ENCODE measurements at places on chromosomes 4 and X.

GRCh38 chr4:118284169-118284568, 68.6 kb downstream of the PRSS12 start:
- DNase-seq, result no peak

DNA sequence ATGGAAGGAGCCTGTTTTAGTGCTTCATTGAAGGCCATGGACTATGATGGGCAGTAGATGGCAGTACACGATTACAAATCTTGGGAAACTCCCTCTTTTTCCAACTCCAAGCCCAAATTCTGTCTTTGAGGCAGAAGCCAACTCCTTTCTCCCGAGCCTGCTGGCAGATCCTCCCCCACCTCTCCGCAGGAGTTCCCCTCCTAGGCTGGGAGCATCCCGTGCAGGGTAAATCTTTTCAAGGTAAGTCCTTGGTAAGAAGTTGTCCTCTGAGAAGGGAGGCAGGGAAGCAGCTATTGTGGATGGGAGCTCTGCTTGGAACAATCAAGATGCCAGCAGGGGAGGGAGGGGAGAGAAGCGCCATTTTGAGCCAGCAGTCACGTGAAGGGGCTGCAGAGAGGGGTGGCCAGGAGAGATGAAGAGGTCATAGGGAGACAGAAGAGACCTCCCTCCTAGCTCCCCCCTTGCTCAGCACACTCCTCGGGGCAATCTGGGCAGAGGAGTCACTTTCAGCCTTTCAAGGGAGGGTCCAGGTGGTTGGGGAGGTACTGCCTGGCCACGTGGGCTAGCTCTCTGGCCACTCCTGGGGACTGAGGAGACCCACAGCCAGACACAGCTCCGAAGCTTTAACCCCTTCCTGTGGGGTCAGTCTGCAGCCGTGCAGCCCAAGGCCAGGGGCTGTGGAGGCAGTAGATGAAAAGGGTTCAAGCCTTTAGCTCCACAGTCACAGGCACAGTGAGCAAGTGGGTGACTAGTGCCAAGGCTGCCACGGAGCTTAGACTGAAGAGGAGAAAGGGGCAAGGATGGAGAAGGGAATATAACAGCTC, 9.6 kb downstream of the CC2D2A start:
- DNase-seq, result peak; percentile 71

DNA sequence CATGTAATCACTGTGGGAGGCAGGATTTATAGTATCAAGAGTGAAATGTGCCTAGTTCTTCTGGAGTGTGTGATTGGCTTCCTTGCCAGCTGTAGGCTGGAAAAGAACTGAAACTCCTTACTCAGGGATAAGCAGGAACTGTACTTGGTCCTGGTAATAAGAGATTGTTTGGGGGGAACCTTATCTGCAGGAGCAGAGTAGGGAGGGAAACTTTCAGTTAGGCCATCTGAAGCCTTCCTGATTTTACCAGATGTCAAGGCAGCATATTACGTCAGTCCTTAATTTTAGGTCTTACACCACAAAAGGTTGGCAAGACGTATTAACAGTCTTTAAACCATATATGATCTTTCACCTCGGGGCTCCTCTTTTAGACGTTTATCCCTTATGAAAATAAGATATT, 231.5 kb upstream of the FMR1 start:
- DNase-seq, result no peak

- no peak for DNase-seq
These were observed 859.4 kb upstream of the FTHL17 start for GRCh38 chrX:31931225-31931624.

DNA sequence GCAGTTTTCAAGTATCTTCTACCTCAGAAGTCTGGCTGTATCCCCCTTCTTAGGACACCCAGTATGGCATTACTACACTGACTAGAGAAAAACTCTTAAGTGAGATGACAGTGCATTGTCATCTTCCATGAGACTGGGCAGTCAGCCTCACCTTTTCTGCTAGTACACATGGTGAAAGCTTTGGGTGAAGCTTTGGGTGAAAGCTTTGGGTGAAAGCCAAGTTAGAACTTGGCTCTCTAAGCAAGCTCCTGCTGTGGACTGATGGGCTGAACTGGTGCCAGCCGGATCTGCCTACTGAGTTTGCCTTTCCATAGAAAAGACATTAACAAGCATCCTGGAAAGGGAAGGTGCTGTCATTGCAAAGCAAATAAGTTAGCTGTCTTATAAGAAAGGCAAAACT, 8.8 kb downstream of the EPHA5 start:
- DNase-seq, result no peak

GRCh38 chr4:161664740-161665139, 499.1 kb downstream of the FSTL5 start:
- no peak for DNase-seq

GRCh38 chr4:153757407-153757806, 2.4 kb downstream of the RNF175 start:
- no peak for DNase-seq

GRCh38 chrX:31132821-31133241, 61.0 kb upstream of the FTHL17 start:
- DNase-seq, result no peak

DNA sequence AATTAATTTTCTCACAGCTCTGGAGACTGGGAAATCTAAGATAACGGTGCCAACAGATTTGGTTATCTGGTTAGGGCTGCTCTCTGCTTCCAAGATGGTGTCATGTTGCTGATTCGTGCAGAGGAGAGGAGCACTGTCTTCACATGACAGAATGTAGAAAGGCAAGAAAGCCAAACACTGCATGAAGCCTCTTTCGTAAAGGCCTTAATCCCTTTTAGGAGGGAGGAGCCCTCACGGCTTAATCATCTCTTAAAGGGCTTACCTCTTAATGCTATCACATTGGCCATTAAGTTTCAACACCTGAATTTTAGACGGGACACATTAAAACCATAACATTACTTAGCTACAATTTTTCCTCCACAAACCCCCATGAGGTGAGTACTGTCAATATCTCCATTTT, 174.1 kb downstream of the COX18 start:
- DNase-seq, result no peak

DNA sequence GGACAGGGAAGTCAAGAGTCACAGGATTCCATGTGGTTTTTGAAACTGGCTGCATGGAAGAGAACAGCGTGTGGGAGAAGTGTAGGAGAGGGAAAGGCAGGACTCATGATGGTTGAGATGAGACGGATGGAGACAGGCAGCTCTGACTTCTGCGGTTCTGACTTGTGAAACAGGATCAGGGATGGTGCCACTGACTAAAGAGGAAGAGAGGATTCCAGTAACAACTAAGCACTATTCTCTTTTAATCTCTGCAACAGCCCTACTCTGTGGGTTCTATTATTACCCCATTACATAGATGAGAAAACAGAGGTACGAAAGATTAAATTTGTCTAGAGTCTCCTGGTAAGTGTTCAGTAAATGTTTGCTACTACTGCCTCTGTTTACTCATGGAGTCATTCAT, 156.3 kb downstream of the CBR4 start:
- DNase-seq, result no peak

- DNase-seq, result no peak
These were observed 133.3 kb upstream of the ZIC3 start for GRCh38 chrX:137432609-137433008.

GRCh38 chrX:119421016-119421705, 22.0 kb downstream of the SLC25A43 start:
- DNase-seq, result no peak

GRCh38 chr4:73776321-73776729, 36.0 kb downstream of the CXCL8 start:
- DNase-seq, result peak; percentile 75

GRCh38 chr4:77014256-77014655, 61.5 kb downstream of the CCNI start:
- no peak for DNase-seq

- DNase-seq, result peak; percentile 22
These were observed 730 bp downstream of the MANBA start for GRCh38 chr4:102759831-102760644.

GRCh38 chr4:143667461-143667860, 33.0 kb downstream of the FREM3 start:
- no peak for DNase-seq

DNA sequence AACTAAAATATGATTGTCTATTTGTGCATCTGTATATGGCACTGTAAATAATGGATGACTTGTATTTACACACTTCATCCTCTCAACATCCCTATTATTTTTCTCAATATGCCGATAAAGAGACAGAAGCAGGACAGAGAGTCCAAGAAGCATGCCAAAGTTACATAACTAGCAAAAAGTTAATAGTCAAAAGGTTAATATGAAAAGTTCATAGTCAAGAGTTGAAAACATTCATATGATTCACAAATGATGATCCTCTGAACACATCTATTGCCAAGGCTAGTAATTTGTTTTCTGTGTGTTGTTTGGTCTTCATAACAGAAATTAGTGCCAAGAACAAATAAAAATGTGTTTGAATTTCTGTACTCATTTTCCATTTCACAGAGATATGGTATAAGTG, 231.0 kb downstream of the ADAMTS3 start:
- no peak for DNase-seq

DNA sequence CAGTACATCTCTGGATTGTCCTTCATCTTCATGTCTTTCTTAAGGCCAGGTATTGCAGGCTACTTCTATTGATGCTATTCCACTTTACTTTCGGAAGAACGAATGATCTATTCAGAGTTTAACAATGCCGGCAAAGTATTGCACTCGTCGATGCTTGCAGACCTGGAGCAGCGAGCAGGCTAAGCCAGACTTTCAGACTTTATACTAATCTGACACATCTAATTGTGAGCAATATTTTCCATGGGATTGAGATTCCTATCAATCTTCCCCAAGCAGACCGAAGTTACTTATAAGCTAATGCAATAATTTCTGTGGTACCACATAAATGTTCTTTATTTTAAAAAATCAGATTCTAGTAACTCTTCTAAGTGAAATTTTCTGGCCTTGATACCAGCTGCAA, 1.6 kb downstream of the EMCN start:
- no peak for DNase-seq

- DNase-seq, result no peak
These were observed 45.9 kb downstream of the PLS3 start for GRCh38 chrX:115606861-115607260.

DNA sequence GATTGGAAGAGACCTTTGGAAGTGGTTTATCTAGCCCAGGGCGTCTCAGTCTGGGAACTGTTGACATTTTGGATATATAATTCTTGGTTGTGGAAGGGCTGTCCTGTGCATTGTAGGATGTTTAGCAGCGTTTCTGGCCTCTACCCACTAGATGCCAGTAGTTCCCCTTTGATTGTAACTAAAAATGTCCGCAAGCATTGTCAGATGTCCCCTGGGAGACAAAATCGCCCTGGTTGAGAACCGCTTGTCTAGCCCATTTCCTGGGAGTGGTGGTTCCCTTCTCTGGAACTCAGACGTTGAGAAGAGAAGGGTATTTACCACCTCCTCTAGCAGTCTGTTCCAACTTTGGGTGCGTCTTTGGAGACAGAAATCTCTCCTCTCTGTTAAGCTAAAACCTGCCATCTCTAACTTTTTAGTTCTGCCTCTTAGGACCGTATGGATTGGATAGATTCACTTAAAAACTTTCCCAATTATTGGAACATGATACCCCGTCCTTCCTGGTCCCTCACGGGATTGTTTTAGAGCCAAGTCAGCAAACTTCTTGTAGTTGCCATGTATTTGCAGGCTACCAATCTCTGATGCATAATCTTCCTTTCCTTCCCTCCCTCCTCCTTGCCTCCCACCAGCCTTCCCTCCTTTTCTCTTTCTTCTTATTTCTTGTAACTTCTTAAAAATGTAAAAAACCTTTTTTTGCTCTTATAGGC, 13.9 kb downstream of the TMEM165 start:
- no peak for DNase-seq

- peak; percentile 60 for DNase-seq
These were observed 20.0 kb downstream of the DIAPH2 start for GRCh38 chrX:96704629-96705028.

- no peak for DNase-seq
These were observed 52.3 kb downstream of the SMAD1 start for GRCh38 chr4:145533961-145534360.

GRCh38 chr4:168701061-168701460, 204.2 kb downstream of the PALLD start:
- no peak for DNase-seq

DNA sequence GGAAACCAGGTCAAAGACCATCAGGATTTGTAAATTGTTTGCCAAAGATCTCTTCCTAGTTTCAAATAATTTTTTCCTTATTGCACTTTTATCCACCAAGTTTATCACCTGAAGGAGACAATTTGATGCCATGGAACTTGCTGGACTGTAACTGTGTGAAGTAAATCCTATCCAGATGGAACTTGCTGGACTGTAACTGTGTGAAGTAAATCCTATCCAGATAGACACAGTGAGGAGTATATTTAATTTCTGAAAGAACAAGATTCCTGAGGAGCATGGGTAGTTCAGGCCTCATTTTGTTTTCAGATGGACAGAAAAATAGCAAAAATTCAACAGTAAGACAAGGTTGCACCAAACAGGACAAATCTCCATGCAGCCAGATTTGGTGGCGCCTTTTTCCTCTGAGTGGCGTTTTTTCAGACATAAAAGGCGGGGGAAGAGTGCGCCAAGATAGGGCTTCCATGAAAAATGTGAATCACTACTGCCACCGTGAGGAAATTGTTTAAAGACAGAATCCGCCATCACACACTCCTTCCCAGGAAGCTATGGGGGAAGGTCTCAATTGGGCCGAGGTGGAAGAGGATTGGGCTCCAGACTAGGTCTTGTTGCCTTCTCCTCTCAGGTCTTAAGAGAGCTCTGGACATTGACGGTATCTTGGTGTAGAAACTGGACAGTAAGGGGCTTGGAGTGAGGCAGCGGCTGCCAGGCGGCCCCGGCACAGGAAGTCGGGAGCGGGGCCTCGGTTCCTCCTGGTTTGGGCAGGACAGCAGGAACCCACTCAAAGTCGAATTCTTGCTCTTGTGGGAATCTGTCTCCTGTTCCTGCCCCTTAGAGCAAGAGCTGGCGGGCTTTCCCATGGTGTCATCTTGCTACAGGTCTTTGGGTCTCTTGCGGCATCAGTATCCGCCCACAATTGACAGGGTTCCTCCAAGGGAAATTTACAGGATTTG, 234.7 kb downstream of the OR13H1 start:
- no peak for DNase-seq

GRCh38 chrX:11470250-11470974, 177.2 kb downstream of the AMELX start:
- no peak for DNase-seq

DNA sequence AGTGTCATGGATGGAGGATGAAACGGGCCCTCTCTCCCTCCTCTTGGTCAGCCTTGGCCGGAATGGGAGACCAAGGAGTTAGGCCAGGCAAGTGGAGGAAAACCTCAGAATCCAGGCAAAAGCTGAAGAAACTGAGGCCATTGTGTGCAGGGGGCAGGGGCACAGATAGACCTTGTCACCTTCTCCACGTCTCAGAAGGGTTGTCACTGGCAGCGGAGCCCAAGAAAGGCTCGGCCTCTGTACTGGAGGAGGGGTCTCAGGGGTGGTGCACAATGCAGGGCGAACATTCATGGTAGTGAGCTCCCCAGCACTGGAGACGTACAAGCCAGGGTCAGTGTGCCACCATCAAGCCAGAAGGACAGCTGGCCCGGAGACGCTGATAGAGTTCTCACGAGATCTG, 139.5 kb downstream of the CPZ start:
- DNase-seq, result no peak

- no peak for DNase-seq
These were observed 86.5 kb downstream of the WFS1 start for GRCh38 chr4:6356076-6356560.

GRCh38 chr4:183214912-183215488, 105.1 kb downstream of the CLDN22 start:
- no peak for DNase-seq
